ENCODE measurements at places on chromosomes 12 and 14. TPM values are rescaled to one million over a fixed set of nuclear protein-coding genes. Genes with fewer than 3 reads are reported as not detected.

MIP gene
- total RNA-seq = not detected

DNA sequence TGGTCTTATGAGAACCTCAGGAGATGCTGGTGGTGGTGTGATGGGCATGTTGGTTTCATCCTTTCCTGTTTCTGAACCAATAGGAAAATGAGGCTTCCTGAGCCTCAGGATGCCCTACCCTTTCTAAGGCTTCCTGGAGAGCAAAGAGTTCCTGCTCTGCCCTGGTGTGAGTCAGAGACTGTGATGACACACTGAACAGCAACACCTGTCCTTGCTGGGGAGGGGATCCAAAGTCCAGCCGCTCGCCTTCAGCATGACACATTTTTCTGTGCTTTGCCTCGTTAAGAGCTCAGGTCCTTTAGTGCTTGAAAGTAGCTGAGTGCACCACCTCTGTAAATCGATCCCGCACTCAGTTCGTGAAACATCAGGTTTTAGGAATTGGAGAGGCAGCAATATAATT, 116.0 kb downstream of the CACNA1C start:
- peak; percentile 42 for DNase-seq

- DNase-seq = no peak
Observed at GRCh38 chr12:94726236-94726835, 76.0 kb upstream of the TMCC3 start.

DNA sequence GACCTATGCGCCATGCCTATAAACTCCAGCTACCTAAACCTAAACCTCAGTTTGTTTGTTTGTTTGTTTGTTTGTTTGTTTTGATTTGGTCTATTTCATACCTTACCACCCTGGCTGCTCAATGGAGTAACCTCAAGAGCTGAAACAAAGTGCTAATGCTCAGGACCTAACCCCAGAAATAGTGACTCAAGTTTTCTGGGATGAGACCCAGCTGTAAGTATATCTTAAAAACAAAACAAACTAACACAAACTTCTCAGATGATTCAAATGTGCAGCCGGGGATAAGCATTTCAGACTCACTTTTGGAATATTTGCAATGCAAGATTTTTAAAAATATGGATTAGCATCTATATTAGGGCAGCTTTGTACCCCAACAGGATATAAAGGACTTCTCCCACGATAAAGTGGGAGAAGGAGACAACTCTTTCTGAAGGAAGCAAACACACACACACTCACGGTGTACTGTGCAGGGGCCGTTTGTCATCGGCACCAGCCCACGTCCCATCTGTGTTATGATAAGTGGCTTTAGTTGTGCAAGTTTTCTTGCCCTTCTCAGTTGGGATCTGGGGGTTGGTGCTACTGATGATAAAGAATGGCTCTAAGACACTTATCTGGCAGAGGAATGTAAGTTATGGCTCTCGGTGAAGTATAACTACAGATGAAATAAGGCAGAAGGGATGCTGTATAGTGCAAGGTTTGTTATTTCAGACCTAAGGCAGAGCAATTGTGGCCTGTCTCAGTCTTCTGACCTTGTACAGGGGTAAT, 516.7 kb upstream of the TMEM132C start:
- DNase-seq = no peak

ESPL1 gene
- 29.0 TPM for total RNA-seq

DNA sequence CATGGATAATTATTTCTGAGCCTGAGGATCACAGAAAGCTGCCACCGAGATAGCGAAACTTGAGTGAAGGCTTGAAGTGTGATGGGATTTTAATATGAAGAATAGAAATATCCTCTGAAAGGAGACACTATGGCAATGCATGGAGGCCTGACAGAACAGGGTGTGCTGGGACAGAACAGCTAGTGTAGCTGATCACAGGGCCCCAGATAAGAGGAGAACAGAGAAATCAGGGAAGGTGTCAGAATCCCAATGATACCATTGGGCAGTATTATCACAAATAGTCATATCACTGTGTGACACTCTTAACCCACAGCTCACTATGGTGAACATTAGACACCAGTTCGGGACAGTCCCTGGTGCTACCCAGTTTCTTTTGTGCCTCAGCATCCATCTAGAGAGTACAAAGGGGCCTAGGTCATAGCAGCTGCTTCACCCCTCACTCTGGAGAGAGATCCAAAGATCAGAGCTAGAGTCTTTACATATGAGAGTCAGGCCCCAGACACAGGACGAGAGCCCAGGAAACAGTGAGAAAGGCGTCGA, 506 bp upstream of the OR10P1 start:
- DNase-seq = no peak

GRCh38 chr12:123094349-123095077, 56.4 kb downstream of the PITPNM2 start:
- peak; percentile 84 for DNase-seq

TAS2R8 gene
- not detected for total RNA-seq

LTBP2 gene
- 7.6 TPM for total RNA-seq

- no peak for DNase-seq
Observed at GRCh38 chr14:33052943-33053342, 114.3 kb downstream of the NPAS3 start.

RPL6 gene
- total RNA-seq = 3,566 TPM

NID2 gene
- total RNA-seq = 9.9 TPM

DNA sequence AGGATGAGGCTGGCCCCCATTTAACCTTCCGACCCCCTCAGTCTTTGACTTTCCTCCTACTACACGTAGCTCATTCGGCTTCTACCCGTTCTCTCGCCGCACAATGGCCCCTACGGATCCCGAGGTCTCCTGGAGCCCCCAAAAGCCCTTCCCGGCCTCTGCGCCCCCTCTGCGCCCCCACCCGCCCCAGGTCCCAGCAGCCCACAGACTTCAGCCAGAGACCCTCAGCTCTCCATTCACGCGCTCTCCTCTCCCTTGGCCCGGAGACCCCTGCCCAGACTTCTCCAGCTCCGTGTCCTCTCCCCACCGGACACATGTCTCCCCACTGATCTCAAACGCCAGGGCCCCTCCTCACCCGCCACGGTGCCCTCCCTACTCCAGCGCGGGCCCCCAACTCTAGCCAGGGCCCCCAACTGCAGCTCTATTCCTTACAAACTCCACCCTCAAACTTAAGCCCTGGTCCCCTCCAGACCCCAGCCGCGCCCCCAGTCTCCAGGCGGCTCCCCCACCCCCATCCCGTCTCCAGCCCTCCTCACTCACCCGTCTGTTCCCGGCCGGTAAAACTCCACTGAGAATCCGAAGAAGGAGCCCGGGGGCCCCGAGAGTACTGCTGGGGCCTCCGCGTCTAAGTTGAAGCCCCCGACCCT, 502 bp downstream of the ITGA5 start:
- no peak for DNase-seq

ACOT6 gene
- total RNA-seq = not detected

DNA sequence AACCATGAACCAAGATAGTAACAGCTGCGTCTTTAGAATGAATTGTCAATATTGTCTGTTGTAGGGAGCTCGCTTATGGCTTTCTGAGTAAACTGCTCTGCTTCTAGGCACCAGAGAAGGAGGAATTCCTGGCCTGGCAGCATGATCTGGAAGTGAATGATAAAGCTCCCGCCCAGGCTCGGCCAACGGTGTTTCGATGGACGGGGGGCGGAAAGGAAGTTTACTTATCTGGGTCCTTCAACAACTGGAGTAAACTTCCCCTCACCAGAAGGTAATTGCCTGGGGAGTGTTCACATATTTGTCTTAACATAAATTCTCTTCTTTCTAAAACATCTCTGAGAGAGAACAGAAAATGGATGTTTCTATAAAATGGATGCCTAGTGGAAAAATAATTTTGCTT, 4.3 kb downstream of the PRKAB1 start:
- no peak for DNase-seq

- DNase-seq = no peak
Observed at GRCh38 chr12:39393179-39393578, 49.7 kb downstream of the KIF21A start.

- DNase-seq = peak; percentile 70
Observed at GRCh38 chr12:48977290-48978281, 536 bp upstream of the WNT1 start.

ENDOU gene
- not detected for total RNA-seq

GLT8D2 gene
- total RNA-seq = 4.0 TPM

RASSF8 gene
- 24.9 TPM for total RNA-seq

DNA sequence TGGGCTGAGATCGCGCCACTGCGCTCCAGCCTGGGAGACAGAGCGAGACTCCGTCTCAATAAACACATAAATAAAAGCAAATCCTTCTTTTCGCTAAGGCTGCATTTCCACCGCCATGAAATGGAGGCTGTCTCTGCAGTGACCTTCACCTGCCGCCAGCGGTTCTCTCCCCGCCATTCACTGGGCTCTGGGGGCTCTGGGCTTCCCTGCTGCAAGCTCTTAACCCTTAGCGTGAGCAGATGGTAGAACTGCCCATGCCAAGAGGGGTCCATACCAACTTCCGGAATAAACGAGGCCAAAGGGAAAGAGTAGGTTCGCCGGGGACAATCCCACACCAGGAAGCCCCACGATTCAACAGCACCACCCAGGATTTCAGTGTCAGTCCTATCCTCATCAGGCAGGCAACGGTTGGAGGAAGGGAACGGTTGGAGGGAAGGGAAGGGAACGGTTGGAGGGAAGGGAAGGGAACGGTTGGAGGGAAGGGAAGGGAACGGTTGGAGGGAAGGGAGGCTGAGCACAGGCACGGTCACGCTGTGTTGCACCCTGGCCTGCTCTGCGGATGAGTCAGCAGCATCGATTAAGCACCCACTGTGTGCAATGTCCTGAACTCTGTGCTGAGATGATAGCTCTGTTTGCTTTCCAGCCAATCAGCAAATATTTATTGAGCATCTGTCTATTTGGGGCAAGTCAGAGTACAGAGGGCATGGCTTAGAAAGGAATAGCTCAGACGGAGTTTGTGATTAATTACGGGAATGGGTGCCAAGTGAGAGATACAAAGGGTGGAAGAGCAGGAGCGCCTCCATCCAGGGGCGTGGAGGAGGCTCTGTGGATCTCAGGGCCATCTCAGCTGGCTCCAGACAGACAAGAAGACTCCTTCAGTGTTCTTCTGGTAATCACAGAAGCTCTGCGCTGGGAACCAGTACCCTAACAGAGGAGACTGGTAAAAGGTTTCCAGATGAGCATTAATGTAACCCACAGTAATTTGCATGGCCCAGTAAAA, 77.9 kb downstream of the NINJ2 start:
- no peak for DNase-seq

A2M gene
- total RNA-seq = 0.95 TPM

DNA sequence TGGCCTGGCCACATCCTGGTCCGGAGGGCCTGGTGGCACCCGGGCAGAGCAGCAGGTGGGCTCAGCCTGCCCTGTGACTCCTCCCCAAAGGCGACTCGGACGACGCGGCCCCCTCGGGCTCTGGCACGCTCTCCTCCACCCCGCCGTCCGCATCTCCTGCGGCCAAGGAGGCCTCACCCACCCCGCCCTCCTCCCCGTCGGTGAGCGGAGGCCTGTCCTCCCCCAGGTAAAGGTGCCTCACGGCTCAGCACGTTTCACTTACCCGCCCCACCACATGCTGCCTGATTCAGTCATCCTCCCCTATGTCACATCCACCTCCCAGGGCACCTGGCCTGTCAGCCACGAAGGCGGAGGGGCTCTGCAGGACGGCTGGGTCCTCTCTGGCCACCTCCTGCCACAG, 6.8 kb upstream of the TEX22 start:
- DNase-seq = no peak

DNA sequence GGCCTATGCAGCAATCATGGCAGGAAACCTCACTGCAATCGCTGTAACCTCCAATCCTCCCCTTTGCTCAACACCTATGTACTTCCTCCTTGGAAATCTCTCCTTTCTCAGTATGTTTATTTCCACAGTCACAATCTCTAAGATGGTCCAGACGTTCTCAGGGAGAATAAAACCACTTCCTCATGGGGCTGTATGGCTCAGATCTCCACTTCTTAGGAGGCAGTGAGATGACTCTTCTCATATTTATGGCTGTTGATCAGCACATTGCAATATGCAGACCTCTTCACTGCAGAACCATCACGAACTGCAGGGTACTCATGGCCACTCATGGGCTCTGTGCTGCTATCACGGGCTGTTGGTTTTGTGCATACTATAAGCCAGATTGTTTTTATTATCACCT, 17.1 kb upstream of the OR4K17 start:
- DNase-seq = peak; percentile 11

UTP20 gene
- 42.2 TPM for total RNA-seq

GRCh38 chr12:67320614-67321295, 51.6 kb downstream of the CAND1 start:
- no peak for DNase-seq

GRCh38 chr12:52531566-52532300, 11.5 kb upstream of the KRT5 start:
- no peak for DNase-seq

TAS2R13 gene
- 0.29 TPM for total RNA-seq

DNA sequence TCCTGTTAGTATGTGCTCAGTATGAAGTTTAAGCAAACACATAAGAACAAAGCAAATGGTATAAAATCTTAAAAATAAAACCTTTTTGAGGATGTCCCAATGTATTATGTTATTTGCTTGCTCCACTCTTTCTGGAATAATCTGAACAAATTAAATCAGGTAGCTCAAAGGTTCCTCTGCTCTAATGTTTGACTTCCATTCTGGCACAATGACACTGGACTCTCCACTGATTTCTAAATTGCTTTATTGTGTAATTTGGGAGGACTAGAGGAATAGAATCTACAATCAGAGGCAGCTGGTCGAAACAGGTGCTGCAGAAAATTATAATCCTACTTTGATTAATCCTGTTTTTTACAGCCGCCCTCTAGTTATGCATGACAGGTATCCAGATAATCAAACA, 523.7 kb upstream of the FOXG1 start:
- DNase-seq = no peak

DNA sequence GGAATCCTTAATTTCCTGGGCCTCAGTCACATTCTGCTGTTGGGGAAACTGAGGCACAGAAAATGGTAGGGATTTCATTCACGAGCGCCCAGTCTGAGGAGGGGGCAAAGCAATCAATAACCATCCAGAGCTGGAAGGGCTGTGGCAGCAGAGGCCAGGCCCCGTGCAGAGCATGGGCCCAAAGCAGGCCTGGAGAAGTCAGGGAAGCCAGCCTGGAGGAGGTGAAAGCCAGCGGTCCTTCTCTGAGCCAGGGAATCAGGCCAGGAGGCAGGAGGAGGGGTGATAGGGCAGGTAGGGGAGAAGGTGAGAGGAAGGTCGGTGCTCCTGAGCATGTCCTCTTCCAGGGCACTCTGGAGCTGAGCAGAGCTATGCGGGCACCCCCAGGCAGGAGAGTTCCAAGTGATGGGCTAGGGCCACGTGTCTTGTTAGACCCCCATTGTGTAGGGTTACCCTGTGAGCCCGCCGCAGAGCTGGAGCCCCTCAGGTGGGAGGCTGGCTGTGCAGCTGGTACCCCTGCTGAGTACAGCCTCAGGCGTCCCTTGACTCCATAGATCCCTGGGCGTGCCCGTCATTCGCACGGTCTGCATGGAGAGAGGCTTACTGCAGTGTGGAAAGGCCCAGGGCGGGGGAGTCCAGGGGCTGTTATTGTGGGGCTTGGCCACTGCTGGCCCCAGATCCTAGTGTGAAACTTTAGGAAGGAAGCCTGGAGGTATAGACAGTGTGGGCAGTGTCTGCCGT, 4.8 kb downstream of the TNFAIP2 start:
- DNase-seq = peak; percentile 48

DCN gene
- total RNA-seq = not detected

Data from Daoy (cell line).